ENCODE measurements at places on chromosomes 6 and 20.

DNA sequence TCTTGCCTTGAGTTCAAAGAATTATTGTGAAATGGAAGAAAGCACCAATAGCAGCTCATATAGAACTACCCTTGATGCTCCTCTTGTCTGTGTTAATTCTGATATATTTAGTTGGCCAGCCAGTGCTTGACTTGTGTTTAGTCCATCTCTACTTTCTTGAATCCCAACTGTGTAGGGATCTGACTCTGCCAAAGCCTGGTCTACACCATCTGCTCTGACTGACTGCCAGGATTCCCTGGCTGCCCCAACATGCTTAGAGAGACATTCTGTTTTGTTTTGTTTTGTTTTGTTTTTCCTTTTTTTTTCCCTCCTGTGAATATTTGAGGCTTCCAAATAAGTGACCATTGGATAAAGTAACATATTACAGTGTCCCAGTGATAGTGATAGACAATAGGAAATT is 953.7 kb upstream of the MANEA start:
- DNase-seq: no peak

DNA sequence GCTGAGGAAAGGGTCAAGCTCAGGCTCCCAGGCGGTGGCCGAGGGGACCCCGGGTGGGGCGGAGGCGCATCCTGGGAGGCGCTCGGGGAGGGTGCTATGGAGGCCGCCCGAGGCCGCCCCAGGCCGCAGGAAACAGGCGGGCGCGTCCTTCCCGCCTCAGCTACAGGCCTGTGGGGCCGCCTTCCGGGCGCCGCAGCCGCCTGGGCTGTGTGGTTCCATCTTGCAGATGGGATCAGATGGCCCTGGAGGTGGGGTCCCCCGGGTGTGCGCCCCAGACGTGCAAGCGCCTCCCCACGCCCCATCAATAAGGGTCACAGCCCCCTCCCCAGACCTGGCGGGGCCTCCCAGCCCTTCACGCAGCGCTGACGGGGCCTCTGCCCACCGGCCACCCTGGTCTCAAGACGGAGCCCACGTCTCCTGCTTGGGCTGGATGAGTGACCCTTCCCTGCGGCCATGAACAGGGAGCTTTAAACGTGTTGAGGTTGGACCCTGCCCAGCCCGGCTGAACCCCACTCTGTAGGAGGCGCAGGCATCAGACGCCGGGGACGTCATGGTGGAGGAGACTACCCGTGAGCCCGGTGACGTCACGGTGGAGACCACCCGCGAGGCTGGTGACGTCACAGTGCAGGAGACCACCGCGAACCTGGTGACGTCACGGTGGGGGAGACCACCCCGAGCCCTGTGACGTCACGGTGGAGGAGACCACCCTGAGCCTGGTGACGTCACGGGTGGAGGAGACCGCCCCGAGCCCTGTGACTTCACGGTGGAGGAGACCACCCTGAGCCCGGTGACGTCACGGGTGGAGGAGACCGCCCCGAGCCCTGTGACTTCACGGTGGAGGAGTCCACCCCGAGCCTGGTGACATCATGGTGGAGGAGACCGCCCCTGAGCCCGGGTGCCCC is 267.0 kb downstream of the DLL1 start:
- DNase-seq: no peak

GRCh38 chr20:54454982-54455381 is 20.4 kb upstream of the DOK5 start:
- no peak for DNase-seq

DNA sequence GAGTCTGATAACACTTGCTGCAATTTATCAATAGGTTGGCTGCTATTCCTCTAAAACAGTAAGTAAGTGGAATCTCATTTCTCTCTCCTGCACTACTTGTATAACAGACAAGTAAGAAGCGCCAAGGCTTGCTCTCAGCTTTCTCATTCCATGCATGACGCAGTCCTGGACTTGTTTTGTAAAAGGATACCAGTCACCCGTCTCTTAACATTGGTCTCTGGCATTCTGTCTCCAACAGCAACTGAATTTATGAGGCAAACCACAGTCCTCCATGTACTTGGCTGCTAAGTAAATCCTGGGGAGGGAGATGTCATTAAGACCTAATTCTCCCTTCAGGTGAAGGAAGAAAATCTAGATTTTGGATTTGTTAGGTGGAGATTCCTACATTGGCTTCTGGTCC is 115.4 kb downstream of the OPN5 start:
- no peak for DNase-seq

GRCh38 chr6:118223316-118223715 is 316.3 kb downstream of the SLC35F1 start:
- no peak for DNase-seq

DNA sequence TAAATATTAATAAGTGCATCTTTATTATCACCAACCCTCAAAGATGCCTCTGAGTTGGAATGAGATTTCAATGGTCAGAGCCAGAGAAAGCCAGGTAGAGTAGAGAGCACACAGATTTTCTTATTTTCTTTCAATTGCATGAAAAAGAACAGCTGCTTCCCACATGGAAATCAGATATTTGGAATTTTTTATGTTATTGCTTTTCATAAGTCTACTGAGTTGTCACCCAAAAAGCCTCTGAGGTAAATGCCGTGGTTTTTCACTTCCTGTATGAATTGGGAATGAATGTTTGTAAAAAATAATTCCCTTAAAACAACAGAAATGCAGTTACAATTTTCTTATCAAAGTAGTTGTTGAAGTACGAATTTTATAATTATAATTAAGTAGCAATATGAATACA is 563.1 kb downstream of the RFPL4B start:
- DNase-seq: no peak

DNA sequence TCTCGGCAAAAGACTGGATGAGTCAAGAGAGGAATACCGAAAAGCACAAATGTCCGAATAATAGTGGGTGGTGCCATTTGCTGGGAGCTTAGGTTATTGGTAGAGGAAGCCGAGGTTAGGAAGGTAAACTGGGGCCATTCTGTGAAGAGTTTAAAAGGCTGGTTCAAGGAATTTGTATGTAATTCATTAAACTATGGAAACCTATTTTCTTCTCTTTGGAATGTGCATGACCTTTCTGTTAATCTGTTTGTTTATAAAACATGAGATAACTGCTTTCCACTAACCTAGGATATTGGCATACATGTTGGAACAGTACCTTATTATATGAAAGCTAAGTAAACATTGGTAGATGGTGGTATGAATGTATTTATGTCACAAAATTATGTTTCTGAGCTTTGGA is 71.8 kb downstream of the LCA5 start:
- DNase-seq: no peak

GRCh38 chr6:74690365-74690764 is 515.5 kb downstream of the COL12A1 start:
- DNase-seq: no peak

GRCh38 chr6:116666869-116667268 is 1.7 kb downstream of the ZUP1 start:
- no peak for DNase-seq

- no peak for DNase-seq
Observed at GRCh38 chr20:35008411-35009342, 53.0 kb downstream of the MYH7B start.

GRCh38 chr20:56994006-56994405 is 272.4 kb downstream of the BMP7 start:
- no peak for DNase-seq

DNA sequence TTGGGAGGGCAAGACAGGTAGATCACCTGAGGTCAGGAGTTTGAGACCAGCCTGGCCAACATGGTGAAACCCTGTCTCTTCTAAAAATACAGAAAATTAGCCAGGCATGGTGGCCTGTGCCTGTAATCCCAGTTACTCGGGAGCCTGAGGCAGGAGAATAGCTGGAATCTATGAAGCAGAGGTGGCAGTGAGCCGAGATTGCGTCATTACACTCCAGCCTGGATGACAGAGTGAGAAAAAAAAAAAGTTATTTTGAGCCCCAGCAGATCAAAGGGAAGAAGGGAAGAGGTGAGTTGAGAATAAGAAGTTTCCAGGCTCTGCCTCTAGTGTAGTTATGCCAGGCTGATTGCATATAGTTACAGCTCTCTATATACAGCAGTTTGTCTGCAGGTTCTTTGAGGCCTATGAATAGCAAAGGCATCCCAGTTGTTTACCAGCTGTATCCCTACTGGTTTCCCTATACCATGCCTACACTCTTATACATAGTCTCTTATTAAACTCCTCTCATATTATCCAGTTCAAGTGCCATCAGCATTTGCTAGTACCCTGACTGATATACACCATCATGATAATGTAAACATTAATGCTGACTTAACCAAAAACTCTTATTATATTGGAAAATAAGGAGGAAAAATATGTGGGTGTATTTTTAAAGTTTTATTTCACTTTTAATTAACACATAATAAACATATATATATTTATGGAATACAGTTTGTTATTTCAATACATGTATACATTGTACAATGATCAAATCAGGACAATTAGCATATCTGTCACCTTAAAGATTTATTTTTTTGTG is 823.6 kb upstream of the ADGRB3 start:
- DNase-seq: no peak

DNA sequence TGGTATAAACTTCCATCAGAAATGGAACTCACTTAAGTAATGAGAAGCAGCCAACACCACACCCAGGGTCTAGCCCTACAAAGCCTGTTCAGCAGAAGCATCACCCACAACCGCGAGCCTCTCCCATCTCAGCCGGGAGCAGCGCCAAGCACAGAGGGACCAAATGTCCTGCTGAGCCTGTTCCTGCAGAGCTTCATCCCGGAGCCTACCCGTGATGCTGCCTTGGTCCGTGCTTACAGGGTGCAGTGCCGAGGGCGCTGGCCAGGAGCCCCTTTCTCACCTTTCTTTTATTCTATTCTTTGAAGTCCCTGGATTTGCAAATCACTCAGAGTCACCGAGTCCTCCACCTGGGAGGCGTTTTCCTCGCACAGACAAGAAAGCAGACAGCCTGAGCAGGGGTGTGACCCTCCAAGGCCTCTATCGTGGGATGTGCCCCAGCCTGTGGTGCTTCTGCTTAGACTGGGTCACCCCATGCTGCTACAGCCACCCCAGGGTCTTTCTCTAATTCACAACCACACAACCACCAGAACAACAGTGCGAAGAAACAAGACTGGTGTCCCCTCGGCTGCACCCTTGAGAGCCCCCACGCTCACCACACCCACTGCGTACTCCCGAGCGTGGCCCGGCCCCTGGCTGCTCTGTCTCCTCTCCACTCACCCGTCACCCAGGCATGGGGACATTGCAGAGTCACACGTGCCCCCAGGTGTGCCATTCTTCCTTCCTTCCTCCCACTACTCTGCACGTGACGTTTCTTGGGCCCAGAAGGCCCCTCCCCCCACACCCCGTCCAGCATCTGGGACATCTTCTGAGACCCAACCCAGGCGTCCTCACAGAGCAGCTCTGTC is 92.2 kb upstream of the MPC1 start:
- DNase-seq: no peak

- DNase-seq: no peak
Observed at GRCh38 chr6:155638200-155638599, 182.6 kb upstream of the NOX3 start.
